Retina (tissue), 1 donor: ENCODE measurements at places on chromosomes 5 and 9.

DNA sequence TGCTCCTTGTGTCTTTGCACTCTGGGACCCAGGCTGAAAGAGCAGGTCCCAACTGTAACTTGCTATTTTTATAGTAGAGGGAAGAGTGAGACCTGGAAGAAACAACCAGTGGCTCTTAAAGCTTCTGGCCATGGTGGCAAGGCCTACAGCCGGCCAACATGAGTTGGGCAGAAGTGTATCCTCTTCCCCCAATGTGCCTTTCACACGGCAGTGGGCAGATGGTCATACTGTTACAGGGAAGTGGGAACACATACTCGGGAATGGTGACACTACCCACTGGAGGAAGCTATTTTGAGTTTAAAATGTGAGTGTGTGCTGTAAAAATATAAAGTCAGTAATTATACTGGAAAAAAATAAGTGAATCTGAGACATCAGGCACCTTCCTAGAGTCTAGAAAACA, 116.0 kb downstream of the MVB12B start:
- DNase-seq, result no peak

GRCh38 chr5:116898917-116899316, 324.3 kb upstream of the SEMA6A start:
- DNase-seq, result no peak

DNA sequence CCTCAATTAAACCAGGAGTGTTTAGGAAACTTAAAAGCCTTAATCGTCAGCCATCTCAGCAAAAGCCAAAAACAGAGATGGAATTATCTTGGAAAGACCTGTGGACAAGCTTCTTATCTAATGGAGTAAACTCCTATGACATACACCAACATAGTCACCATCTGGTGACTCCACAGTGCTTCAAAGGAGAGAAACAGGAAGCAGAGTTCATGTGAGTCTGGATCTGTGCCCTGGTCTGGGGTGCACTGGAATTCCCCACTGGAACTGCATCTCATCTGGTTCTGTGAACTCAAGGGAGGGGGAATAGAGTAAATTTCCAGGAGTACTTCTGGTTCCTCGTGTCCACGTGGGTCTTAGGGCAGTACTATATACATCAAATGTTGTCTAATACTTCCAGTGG, 36.3 kb upstream of the KCNN2 start:
- DNase-seq, result no peak

GRCh38 chr9:34203992-34204635, 25.3 kb downstream of the UBAP1 start:
- no peak for DNase-seq

DNA sequence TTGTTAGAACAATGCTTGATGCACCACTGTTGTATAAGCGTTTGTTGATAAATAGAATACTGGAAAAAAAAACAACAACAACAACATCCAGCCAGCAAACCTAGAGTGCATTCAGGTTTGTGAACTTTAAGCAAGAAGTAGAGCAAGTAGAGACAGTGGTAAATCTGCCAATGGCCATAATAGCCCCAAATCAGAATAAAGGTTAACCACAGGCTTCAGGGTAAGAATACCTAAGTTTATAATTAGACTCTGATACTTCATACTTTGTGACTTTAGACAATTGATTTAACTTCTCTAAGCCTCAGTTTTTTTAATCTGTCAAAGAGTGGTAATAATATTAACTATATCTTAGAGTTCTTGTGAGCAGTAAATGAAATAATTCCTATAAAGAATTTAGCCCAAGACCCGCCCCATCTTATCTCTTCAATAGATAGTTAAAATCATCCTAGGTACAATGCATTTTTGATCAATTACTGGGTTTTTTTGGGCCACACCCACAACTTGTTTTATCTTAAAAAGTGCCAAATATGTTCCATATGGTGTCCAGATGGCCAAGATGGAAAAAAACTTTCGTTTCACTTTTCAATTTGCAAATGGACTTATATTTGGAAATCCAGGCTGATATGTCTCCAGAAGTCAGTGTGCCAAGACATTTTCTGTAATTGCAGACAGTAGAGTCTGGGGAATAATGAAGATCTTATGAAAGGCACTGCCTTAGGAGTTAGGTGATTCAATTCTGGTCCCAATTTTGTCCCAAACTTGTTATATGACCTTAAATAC, 24.5 kb upstream of the DPYSL3 start:
- DNase-seq, result no peak

DNA sequence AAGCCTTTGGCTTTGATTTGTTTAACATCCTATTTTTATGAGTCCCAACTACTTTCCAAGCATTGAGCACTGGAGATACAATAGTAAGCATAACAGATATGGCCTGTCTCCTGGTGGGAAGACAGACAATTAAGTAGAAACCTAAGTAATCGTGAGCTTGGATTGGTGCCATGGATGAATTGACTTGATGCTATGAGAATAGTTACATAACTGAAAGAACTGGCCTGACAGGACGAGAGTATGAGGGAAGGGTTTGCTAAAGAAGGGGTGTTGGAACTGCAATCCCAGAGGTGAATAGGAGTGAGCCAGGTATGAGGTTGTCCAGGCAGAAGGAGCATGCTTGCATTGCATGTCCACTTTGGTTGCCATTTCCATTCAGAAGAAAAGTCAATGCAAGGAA, 52.4 kb downstream of the GPR21 start:
- no peak for DNase-seq

GRCh38 chr5:86880344-86880743, 262.6 kb downstream of the COX7C start:
- no peak for DNase-seq

DNA sequence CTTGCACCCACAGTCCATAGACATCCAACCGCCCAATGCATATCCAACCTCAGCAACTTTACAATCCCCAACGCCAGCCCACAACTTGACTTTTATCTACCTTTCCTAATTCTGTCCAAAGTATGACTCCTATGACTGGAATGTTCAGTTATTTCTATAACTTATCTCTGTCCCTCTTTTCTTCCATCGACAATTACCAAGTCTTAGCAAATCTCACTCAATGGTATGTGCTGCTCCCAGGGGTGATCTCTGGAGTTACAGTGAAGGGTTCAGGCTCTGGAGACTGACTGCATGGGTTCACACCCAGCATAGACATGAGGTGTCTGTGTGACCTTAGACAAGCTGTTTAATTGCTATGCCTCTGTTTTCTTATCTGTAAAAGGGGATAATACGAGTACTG, 106.9 kb downstream of the SPOCK1 start:
- no peak for DNase-seq
